ENCODE measurements at places on chromosomes 7 and 10.

DNA sequence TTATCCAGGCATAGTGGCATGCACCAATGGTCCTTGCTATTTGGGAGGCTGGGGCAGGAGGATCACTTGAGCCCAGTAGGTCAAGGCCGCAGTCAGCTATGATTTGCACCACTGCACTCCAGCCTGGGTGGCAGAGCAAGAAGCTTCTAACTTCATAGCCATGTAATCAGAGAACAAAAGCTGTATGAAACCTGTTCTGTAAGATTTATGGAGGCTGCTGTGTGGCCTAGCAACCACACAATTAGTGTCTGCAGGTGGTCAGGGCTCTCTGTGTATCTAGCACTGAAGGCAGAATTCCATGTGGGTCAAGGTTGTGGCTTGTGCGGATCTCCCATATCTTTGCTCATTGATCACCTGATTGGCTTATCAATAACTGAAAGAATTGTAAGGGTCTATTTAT, 221.5 kb upstream of the FOXK1 start:
- no peak for DNase-seq

DNA sequence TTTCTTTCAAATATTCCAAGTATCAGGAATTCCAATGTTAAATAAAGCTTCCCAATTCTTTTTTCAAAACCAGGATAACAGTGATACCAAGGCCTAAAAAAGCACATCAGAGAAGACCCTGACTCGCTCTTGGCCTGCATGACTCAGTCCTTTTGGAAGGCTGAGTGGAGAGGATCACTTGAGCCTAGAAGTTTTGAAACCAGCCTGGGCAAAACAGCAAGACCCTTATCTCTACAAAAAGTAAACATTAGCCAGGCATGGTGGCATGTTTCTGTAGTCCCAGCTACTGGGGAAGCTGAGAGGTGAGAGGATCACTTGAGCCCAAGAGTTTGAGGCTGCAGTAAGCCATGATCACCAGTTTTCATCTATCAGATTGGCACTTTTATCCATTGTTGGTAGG, 18.7 kb downstream of the NFE2L3 start:
- no peak for DNase-seq

GRCh38 chr7:27165089-27165995, at the start of gene HOXA9:
HOXA9 (minus strand) TSS chr7:27165537; CDS start chr7:27165457, 80 bp downstream.
- DNase-seq = peak; percentile 43

- peak; percentile 10 for DNase-seq
These were observed 87.3 kb upstream of the TES start for GRCh38 chr7:116122972-116123595.
